ENCODE measurements at places on chromosomes 4 and X.

DNA sequence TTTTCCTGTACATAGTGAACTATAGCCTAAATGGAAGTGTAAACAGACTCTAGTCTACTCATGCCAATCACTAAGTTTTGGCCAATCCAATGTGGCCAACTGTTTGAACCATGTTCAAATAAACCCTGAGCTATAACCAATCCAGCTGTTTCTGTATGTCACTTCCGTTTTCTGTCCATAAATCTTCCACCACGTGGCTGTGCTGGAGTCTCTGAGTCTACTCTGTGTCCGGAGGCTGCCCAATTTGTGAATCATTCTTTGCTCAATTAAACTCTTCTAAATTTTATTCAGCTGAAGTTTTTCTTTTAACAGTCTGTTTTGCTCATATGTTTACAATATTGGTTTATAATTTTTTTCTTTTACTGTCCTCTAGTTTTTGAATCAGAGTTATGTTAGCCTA lies 112.3 kb upstream of the BANK1 start:
- peak; percentile 27 for DNase-seq

- no peak for DNase-seq
Observed at GRCh38 chr4:141309874-141310273, 89.2 kb downstream of the ZNF330 start.

- peak; percentile 77 for DNase-seq
Observed at GRCh38 chr4:171846232-171846631, 33.0 kb downstream of the GALNTL6 start.

DNA sequence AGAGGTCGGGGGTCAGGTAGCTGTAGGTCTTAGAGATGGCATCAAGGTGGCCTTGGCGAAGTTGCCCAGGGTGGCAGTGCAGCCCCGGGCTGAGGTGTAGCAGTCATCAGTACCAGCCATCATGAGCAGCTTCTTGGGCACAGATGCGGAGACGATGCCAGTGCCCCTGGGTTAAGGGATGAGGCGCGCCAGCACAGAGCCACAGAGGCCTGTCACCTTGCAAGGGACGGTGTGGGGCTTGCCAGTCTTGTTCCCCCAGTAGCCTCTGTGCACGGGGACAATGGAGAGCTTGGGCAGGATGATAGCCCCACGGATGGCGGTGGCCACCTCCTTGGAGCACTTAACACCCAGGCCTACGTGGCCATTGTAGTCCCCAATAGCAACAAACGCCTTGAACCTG lies 750.7 kb upstream of the PABPC4L start:
- DNase-seq, result no peak

DNA sequence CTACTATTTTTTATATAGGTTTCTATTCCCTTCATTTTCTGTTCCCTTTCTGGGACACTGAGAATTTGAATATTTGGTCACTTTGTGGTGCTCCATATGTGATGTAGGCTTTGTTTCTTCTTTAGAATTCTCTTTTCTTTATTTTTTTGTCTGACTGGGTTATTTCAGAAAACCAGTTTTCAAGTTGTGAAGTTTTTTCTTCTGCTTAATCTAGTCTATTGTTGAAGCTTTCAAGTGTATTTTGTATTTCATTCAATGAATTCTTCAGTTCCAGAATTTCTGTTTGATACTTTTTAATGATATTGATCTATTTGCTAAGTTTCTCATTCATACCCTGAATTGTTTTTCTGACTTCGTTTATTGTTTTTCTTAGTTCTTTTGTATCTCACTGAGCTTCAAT lies 96.2 kb upstream of the HAND2 start:
- no peak for DNase-seq

- DNase-seq, result no peak
Observed at GRCh38 chr4:16450031-16450430, 223.8 kb upstream of the TAPT1 start.

DNA sequence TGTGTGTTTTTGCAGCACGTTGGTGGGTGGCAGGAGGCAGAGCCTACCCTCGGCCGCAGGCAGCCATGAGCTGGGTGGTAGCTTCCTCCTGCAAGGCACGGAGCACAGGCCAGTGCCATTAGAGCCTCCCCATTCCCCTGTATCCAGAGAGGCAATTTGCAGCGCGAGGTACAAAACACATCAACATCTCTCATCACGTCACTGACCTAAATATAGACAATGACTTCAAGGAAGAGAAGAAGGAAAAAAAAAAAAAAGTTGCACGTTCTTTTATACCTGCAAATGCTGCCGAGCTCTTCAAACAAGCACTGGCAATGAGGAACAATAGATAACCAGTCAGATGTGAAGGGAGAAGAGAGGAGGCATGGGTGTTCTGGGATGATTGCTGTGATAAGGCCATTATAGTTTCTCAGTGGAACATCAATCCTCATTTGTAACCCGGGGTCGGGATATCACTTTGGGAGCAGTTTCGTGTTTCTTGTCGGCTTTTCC lies 159.9 kb downstream of the MGST2 start:
- no peak for DNase-seq

GRCh38 chrX:46758163-46758955 lies 559 bp downstream of the SLC9A7 start:
- DNase-seq, result peak; percentile 39

GRCh38 chr4:144090744-144091143 lies 49.8 kb downstream of the GYPA start:
- DNase-seq, result no peak

DNA sequence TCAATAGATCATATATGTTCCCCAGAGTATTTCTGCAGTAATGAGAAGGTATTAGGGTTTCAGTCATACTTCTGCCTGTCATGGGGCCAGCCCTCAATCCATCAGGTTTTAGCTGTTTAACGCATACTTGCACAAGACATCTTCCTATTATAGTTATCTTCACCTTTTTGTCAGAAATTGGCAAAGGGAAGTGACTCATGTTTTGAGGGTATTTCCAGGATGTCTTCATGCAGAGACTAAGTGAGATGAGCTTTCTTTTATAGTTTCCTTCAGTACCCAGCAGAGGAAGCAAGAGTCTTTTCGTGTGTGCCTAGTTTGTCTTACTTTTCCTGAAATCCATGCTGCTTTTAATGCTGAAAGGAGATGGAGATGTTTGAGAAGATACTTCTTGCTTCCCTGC lies 9.5 kb downstream of the CSTF2 start:
- peak; percentile 10 for DNase-seq

- no peak for DNase-seq
Observed at GRCh38 chrX:55206162-55206941, 13.8 kb upstream of the PAGE5 start.

DNA sequence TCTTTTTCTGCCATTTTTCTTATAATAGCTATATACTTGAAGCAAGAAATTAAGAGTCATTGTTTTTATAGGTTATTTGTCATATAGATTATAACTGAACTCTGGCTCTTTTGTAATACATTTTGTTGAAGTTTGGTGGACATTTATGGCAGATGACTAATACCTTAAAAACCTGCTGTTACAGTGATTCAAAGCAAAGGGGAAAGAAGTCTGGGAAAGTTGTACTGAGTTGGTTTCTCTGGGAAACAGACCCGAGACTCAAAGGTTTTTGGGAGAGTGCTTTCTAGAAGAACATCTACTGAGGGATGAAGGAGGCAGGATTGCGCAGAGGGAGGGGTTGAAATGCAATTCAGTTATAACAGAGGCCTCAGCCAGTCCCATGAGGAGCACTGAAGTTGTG lies 35.9 kb downstream of the NAP1L5 start:
- DNase-seq, result peak; percentile 74

GRCh38 chr4:91092398-91092980 lies 965.3 kb downstream of the CCSER1 start:
- DNase-seq, result no peak

GRCh38 chr4:174544496-174544895 lies 22.2 kb upstream of the HPGD start:
- no peak for DNase-seq

- DNase-seq, result no peak
Observed at GRCh38 chr4:114225436-114225835, 246.0 kb upstream of the ARSJ start.
